Cardiac septum (tissue), 1 donor: ENCODE measurements at places on chromosomes 1 and 21. TPM values are rescaled to one million over a fixed set of nuclear protein-coding genes. Genes with fewer than 3 reads are reported as not detected.

The BRDT gene
- total RNA-seq = not detected

The WNT3A gene
- not detected for total RNA-seq

The GNG4 gene
- total RNA-seq = 0.24 TPM

The HMCN1 gene
- total RNA-seq = 7.3 TPM

The GUCA2A gene
- total RNA-seq = not detected

The SPATA6 gene
- 8.3 TPM for total RNA-seq

The MCOLN2 gene
- 0.13 TPM for total RNA-seq

The DCST1 gene
- not detected for total RNA-seq

The TNFAIP8L2 gene
- total RNA-seq = 0.86 TPM

The OR14A16 gene
- not detected for total RNA-seq

The FNBP1L gene
- total RNA-seq = 13.5 TPM

The OR10J1 gene
- total RNA-seq = not detected

The TRIM62 gene
- total RNA-seq = 3.5 TPM

The WNT2B gene
- total RNA-seq = 5.7 TPM

The IFNLR1 gene
- total RNA-seq = 2.3 TPM

The SUSD4 gene
- total RNA-seq = 6.4 TPM

The SH2D1B gene
- total RNA-seq = not detected

The ADAM30 gene
- total RNA-seq = 0.11 TPM

The SV2A gene
- 0.83 TPM for total RNA-seq

The CCNL2 gene
- total RNA-seq = 78.6 TPM

The SMCP gene
- total RNA-seq = not detected

The TRIM67 gene
- total RNA-seq = 0.24 TPM

The ETNK2 gene
- 1.9 TPM for total RNA-seq

The DIO1 gene
- not detected for total RNA-seq

The FCGR1A gene
- total RNA-seq = 8.1 TPM

The HSD3B2 gene
- not detected for total RNA-seq

The AMPD1 gene
- total RNA-seq = 0.30 TPM

The PTPN22 gene
- total RNA-seq = 0.70 TPM

The DLGAP3 gene
- 0.11 TPM for total RNA-seq

The ZNF326 gene
- total RNA-seq = 14.0 TPM

The TMPRSS3 gene
- not detected for total RNA-seq

The SLC9C2 gene
- total RNA-seq = 0.13 TPM

The COL24A1 gene
- total RNA-seq = 1.3 TPM

The GBP5 gene
- total RNA-seq = 0.94 TPM

The PROX1 gene
- 110 TPM for total RNA-seq

The DCDC2B gene
- not detected for total RNA-seq

The SLC16A4 gene
- total RNA-seq = 2.3 TPM

The CLDN17 gene
- total RNA-seq = not detected

The PKP1 gene
- total RNA-seq = 0.16 TPM

The TMPRSS15 gene
- not detected for total RNA-seq

The DYNLT5 gene
- 4.0 TPM for total RNA-seq

The KCNE2 gene
- 0.22 TPM for total RNA-seq

The LBR gene
- 13.7 TPM for total RNA-seq

The ITLN2 gene
- total RNA-seq = not detected

The HSD3B1 gene
- total RNA-seq = not detected

The EPHX1 gene
- 39.2 TPM for total RNA-seq

The ASCL5 gene
- total RNA-seq = not detected

The RNASEL gene
- total RNA-seq = 3.3 TPM

The RNU1-1 gene
- total RNA-seq = 6,195 TPM

The PCNT gene
- total RNA-seq = 21.0 TPM
